ENCODE measurements at places on chromosomes 2 and 18.

DNA sequence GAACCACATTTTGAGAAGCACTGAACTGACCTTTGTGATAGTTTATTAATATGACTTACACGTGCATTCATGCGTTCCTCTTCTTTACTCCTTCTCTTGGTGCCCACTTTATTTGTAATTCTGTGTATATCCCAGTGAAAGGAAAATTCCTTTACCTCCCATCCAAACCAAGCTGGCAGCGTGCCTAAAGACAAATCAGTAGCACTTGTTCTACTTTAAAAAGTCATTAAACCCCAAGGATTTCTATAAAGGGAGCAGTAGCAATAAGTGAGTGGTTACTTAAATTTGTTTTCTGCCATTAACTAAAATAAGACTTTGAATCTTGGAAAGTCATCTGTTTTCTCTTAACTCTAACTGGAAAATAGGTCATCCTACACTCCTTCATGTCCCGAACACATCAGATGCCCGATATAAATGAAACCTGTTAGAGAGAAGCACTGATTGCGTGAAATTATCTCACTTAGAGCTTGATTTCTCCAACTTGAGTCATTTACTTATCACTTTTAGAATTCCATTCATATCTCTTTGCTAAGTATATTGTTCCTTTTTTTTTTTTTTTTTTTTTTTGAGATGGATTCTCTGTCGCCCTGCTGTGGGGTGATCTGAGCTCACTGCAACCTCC lies 10.7 kb downstream of the PIK3C3 start:
- DNase-seq: no peak

- no peak for DNase-seq
Observed at GRCh38 chr18:43170586-43170985, 55.1 kb upstream of the RIT2 start.

DNA sequence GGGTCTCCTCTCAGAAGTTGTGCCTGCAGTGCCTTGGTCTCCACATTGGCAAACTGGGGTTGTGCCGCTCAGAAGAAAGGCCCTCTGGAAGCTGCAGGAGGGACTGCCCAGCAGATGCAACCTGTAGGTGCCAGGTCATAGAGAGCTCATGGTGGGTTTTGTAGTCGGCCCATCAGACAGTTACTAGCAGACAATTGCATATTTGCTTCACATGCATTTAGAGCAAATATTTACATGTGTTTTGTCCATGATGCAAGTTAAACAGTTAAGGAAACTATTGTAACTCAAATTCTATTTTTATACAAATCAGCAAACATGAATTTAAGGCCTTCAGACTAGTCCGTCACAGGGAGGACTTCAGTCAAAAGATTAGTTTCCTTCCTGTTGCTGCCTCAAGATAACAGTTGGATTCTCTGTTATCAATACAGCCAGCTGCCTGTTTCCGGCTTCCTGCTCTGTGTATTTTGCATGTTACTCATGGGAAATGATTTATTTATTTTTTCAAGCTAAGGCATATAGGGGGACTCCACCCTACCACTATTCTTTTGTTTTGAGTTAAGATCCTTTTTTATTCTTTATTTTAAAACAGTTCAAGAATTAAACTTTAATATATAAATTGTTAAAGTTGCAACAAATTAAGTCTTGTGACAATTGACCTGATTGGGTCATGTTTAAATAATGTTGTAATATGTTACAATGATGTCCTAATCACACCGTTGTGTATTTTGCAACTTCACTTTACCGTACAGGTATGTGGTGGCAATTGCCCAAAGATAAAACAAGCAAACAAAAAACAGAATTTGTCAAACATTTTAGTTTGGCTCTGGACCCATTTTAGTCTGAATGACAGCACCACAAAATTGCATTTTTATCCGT lies 133.5 kb downstream of the SPTBN1 start:
- DNase-seq: no peak

GRCh38 chr2:53289309-53290006 lies 478.1 kb upstream of the CHAC2 start:
- no peak for DNase-seq

GRCh38 chr2:162968306-162968705 lies 129.7 kb upstream of the KCNH7 start:
- no peak for DNase-seq

DNA sequence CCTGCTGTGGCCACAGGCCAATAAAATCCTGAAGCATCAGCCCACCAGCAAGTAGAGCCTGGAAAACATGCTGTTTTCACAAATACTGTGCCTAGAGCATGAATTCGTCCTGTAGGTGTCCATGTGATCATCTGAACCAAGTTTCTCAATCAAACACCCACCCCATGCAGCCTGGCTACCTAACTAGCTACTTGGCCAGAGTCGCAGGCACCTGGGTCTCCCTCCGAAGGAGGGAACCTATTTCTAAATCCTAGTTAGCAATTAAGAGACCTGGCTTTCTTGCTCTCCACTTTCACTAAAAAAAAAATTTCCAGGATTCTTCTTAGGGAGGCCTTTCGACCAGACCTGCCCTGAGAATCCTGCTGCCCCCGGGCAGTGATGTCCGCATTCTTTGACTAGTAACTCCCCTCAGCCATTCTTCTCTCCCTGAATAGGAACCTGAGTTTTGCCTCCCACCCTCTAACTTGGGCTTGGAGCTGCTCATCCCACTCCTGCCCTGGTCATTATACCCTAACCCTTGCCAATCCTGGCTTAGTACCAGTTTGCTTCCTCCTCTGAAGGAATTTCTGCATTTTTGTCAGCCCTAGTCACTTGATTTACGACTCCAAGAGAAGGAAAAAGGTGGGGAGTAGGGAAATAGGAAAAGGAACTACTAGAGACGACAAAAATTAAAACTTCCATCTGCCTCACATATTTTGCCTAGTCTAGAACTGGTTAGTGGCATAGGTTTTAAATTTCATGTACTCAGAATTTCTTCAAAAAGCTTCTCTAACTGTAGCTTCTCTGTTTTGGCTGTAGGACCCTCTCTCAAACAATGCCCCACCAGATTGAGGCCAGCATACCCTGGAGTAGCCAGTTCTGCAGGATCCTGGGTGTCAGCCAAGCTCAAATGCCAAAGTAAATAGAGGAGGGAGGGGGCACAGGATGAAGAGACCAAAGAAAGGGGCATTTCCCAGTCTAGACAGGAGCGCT lies 25.4 kb upstream of the TANK start:
- DNase-seq: no peak

DNA sequence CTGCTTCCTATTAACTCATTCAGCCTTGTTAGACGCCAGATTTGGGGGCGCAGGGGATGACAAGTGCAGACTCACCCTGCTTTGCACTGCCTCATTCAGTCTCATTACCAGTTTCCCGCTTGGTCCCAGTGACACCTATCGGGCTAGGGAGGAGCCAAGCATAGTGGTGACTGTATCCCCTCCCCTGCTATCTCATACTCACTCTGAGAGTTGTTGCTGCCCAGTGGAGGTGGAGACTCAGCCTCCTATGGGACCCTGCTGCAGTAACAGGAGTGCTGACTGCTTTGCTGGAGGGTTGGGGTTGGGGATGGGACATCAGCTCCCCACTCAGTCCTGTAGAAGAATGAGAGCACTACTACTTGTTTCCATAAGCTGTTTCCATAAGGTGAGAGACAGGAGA lies 21.3 kb upstream of the PIK3C3 start:
- no peak for DNase-seq

DNA sequence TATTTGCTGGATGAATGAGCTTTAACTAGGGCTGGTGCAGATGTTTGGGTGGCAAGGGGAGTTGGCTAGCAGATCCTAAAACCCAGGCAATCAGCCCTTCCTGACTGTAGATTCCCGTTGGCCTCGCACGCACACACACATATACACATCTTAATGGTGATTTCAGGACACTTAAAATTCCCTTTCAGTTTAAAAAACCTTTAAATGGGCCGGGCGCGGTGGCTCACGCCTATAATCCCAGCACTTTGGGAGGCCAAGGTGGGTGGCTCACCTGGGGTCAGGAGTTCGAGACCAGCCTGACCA lies 19.5 kb upstream of the MTCL1 start:
- no peak for DNase-seq

- no peak for DNase-seq
Observed at GRCh38 chr2:240130393-240131195, 5.5 kb downstream of the COPS9 start.

DNA sequence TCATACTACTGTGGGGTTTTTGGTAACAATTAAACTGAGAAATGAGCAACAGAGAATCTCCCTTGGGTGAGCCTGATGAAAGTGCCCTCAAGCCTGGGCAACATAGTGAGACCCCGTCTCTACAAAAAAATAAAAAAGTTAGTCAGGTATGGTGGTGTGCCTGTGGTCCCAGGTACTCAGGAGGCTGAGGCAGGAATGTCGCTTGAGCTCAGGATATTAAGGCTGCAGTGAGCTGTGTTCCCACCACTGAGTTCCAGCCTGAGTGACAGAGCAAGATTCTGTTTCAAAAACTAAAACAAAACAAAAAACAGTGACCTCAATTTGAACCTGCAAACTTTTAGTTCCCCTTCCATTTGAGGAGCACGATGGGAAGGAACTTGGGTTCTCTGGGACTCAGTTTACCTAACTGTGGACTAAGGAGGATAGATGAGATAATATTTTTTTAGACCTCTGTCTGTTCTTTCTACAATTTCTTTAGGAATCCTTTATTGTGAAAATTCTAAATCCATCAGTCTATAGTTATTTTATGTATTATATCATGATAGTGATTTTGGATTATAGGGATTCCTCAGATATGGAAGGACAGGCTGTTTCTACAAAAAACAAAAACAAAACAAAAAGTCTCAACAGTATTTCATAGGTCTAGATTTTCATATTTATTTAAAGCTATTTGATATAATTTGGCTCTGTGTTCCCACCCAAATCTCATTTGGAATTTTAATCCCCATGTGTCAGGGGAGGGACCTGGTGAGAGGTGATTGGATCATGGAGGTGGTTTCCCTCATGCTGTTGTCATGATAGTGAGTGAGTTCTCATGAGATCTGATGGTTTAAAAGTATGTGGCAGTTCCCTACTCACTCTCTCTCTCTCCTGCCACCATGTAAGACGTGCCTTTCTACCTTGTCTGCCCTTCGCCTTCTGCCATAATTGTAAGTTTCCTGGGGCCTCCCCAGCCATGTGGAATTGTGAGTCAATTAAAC lies 178.6 kb downstream of the MYCN start:
- no peak for DNase-seq

GRCh38 chr2:127422559-127423477 lies 4.6 kb downstream of the PROC start:
- DNase-seq: no peak

DNA sequence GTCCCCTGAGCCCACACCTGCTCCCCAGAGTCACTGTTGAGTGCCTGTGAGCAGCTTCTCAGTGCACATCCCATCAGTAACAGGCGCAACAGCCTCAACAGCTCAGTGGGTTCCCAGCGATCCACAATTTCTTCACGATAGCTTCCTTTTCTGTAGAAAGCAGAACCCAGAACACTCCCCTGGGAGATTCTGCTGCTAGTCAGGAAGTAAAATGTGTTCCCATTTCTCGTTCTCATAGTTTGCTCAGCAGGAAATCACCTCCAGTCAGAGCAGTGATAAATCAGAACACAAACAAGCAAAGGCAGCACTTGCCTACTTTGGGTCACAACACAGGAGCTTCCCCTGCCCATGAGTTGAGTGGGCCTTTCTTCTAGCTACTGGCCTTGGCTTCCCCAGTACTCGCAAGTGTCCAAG lies 48.9 kb upstream of the ATG16L1 start:
- DNase-seq: no peak

GRCh38 chr2:24919506-24920097 lies 435 bp downstream of the ADCY3 start:
- no peak for DNase-seq

GRCh38 chr2:113376913-113377445 lies 60.5 kb upstream of the ZNG1B start:
- DNase-seq: no peak

DNA sequence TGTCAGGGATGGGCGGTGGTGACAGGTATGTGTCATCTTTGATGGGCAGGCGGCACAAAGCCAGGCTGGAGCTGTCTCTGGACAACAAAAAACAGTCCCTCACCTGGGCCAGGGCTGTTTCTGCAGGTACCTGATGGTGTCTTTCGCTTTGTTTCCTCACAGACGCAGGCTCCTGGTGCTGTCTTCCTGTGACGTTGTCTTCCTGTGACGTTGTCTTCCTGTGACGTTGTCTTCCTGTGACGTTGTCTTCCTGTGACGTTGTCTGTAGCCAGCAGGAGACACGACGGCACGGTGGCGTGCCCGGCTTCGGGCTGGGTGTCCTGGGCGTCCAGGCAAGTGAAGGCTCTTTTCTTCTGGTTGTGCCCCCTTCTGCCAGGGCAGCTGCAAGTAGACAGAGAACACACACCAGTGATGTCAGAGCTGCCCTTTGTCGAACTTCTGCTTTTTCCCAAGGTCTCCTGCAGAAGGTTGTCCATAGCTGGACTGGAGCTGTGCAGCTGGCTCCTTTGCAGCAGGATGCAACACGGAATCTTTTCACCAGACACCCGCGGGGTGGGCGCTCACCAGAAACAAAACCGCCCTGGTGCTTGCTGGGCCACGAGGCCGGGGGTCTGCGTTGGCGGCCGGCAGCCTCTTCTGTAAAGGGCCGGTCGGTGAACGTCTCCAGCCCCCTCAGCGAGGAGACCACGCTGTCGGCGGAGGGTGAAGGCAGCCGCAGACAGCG lies 21.1 kb downstream of the GPR35 start:
- DNase-seq: no peak

DNA sequence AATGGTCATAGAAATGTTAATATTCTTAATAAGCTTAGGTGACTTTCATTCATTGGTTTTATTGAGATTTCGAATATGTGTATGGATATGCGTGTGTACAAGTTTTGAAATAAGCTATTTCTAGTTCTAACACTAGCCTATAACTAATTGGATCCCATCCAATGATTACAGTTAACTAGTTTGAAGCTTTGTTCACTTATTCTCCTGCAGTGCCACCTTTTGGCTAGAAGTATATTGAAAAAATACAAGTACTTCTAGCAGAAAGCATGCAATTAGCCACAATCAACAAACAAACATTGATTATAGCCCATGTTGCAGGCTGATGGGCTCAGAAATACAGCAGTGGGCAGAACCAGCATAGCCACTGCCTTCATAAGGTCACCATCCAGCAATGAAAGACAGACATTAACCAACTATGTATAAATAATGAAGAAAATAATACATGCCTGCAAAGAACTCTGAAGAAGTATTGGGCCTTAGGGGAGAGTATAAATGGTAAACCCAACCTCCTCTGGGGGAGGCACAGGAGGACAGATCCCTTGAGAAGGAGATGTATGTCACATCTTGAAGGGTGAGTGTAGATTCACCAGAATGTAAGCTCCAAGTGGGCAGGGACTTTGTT lies 5.1 kb upstream of the PIEZO2 start:
- no peak for DNase-seq
